Inflammatory macrophage treated with lipopolysaccharide for 4 hours (primary cell): ENCODE measurements at places on chromosomes 16 and 17.

- no peak for DNase-seq
Measured at GRCh38 chr17:79304884-79305283, 230.3 kb downstream of the ENGASE start.

- no peak for DNase-seq
Measured at GRCh38 chr17:40470932-40471828, 27.9 kb downstream of the IGFBP4 start.

DNA sequence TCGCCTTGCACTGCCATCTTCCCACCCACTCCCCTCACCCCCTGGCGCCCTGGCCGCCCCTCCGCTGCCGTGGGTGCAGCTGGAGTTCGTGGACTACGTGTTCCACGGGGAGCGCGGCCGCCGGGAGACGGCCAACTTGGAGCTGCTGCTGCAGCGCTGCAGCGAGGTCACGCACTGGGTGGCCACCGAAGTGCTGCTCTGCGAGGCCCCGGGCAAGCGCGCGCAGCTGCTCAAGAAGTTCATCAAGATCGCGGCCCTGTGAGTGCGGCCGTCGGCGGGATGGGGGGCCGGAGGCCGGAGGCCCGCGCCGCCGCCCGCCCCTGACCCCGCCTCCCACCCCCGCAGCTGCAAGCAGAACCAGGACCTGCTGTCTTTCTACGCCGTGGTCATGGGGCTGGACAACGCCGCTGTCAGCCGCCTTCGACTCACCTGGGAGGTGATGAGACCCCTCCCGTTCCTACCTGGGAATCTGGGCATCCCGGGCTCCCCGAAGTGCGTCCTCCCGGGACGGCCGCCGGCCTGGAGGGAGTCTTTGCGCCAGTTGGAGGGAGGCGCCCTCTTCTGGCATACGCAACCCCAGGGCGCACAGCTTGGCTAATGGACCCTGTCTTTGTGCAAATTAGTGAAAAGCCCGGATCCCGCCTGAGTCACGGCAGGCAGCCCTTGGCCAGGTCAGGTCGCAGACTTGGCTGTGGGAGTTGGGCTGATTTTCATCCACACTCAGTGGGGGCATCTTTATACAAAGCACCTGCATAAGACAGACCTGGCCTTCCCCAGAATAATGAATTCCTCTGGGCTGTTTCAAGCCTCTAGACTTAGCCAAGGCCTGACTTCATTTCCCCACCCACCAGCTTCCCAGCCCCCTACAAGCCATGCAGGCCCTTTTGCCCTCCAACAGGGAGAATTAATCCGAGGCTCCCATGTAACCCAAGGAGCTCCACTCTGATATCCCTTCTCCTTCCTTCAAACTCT lies 14.3 kb downstream of the RAPGEFL1 start:
- peak; percentile 67 for DNase-seq

DNA sequence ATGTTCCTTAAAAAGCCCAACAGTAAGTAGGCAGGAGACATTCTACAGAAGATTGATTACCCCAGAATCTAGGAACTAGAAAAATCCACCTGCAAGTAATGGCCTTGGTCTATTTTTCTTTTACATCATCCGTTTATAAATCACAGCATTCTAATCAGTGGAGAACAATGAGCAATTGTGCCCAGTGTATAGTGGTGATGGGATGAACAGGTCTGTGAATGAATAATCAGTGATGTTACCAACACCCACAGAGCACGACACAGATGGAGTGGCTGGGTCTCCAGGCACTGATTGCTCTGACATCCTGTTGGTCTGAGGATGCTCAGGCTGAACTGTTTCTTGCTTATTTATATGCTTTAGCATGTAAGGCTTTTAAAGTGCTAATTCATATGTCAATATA lies 1251.2 kb upstream of the CDH8 start:
- no peak for DNase-seq

DNA sequence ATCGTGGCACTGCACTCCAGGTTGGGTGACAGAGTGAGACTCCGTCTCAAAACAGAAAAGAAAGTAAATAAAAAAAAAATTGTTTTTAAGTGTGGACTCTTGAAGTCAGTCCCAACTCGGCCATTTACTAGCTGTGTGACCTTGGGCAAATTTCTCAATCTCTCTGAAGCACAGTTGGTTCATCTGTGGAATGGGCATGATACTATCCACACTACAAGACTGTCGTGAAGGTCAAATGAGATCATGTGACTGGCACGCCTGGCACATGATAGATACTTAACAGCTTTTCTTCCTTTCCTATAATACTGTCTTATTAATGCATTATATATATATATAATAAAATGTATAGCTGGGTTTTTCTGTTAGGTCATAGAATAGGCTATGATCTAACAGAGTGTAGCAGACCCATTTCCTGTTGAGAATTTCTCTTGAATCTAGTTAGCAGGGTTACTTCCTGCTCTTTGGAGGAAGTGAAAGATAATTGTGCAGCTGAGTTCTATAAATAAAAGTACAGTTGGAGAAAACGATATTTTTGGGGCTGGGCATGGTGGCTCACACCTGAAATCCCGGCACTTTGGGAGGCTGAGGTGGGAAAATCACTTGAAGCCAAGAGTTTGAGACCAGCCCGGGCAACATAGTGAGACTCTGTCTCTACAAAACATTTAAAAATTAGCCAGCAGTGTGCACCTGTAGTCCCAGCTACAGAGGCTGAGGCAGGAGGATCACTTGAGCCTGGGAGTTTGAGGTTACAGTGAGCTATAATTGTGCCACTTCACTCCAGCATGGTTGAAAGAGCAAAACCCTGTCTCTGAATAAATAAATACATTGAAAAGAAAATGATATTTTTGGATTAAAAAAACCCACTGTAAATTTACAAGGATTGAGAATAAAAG lies 7.3 kb downstream of the MILR1 start:
- peak; percentile 84 for DNase-seq

DNA sequence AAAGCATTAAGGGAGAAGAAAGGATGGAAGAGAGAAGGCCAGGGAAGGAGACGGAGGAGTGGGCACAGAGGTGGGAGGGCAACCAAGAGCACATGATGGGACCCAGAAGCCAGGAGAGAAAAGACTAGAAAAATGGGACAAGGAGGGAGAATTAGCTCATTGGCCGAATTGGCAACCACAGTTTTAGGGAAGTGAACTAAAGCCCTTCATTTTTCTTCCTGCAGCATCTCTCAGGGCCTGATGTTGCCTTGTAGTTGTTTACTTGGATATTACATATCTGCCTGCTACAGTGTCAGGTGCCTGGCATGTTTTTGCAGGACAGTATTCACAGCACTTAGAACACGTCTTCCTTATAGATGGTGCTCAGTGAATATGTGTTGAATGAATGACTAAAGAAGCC lies 19.0 kb downstream of the EMP2 start:
- peak; percentile 11 for DNase-seq

DNA sequence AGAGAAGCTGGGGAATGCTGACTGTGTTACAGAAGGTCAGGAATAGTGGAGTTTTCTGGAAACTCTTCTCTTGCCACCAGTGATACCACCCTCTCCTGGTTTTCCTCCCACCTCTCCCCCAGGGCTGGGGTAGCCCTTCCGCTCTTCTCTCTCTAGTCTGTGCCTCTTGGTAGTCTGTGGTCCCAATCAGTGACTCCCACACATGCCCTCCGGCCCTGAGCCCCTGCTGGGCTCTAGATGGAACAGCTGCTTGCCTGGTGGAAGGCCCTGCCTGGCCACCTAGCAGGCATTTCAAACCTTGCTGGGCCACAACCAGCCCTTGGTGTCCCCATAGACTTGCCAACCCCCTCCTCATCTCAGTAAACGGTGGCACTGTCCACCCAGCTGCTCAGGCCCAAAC lies 15.2 kb upstream of the MTSS2 start:
- DNase-seq: no peak

GRCh38 chr17:68693896-68694295 lies 92.7 kb upstream of the FAM20A start:
- no peak for DNase-seq

DNA sequence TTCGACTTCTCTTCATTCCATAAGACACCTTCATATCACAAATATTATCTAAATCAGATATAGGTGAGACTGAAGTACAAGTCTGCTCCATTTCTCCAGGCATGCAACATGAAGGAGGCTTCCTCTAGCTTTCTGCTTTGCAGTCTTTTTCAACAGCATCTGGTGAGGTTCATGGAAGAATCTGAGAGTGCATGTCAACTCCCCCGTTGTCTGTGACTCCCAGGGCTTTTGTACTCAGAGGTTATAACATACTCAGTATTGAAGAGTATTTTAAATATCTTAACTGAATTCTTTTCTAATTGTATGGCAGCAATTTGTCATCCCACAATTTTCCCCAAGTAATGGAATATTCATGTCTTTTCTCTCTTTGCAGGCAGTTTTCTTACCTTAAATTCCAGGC lies 448.7 kb downstream of the CDH8 start:
- no peak for DNase-seq

DNA sequence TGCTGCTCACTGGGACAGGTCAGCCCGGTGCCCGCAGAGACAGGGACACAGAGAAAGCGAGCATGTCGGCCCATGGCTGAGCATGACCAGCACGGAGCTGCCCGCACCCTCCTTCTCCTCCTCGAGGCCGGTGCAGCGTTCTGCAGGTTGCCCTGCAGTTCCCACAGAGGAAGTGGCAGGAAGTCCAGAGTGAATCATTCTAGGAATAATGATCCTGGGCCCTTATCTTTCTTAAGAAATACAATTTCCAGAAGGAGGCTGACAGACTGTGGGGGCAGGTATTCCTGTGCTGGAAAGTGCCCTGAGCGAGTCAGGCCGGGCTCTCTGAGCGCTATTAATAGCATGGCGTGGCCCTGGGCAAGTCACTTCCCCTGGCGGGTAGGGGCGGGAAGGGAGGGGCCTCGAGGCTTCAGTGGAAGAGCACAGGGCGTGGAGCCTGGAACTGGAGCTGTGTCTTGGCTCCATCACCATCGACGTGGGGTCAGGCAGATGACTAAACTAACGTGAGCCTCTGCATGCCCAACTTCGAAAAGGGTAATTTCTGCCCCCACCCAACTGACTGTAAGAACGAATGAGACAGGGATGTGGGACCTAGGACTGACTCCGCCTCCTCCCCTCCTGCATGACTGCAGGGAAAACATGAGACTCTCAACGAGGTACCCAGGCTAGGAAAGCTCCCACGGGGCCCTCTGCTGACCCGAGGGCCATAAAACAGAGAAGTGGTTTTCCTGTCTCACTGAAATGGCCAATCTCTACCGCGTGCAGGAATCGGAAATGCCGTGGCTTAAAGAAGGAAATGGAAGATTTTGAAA lies 9.8 kb downstream of the TMEM204 start:
- DNase-seq: peak; percentile 91

- DNase-seq: no peak
Measured at GRCh38 chr17:79183293-79184158, 108.9 kb downstream of the ENGASE start.

- no peak for DNase-seq
Measured at GRCh38 chr17:416293-417206, 63.9 kb upstream of the RPH3AL start.

GRCh38 chr17:49223517-49224197 lies 6.9 kb downstream of the PHOSPHO1 start:
- DNase-seq: peak; percentile 38

DNA sequence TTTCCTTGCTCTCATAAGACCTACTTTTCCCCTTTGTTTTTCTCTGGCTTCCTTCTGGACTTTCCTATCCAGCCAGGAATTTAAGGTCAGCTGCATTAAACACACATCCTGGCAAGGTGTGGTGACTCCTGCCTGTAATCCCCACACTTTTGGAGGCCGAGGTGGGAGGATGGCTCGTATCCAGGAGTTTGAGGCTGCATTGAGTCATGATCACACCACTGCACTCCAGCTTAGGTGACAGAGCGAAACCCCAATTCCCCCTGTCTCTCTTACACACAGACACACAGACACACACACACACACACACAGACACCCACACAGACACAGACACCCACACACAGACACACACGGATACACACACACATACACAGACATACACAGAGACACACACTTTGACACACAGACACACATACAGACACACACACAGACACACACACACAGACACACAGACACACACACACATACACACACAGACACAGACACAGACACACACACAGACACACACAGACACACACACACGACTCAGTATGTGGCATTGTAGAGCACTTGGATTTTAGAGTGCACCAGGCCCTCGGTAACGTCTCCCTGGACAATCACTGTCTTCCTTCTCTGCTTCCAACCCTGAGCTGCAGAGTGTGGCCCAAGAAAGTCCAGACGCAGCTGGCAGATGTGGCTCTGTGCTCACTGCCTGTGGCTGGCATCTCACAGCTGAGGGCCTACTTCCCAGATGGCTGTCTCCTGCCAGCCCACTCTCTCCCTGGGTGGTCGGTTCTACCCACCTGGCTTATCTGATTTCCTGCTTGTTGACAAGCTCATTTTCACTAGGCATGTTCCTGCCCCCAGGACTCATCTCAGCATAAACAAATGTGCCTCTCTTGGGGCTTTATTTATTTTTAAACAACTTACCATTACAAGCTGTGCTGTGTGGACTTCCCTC lies 39.0 kb downstream of the NLRP1 start:
- no peak for DNase-seq

GRCh38 chr17:21218831-21219380 lies 4.9 kb upstream of the TMEM11 start:
- no peak for DNase-seq

DNA sequence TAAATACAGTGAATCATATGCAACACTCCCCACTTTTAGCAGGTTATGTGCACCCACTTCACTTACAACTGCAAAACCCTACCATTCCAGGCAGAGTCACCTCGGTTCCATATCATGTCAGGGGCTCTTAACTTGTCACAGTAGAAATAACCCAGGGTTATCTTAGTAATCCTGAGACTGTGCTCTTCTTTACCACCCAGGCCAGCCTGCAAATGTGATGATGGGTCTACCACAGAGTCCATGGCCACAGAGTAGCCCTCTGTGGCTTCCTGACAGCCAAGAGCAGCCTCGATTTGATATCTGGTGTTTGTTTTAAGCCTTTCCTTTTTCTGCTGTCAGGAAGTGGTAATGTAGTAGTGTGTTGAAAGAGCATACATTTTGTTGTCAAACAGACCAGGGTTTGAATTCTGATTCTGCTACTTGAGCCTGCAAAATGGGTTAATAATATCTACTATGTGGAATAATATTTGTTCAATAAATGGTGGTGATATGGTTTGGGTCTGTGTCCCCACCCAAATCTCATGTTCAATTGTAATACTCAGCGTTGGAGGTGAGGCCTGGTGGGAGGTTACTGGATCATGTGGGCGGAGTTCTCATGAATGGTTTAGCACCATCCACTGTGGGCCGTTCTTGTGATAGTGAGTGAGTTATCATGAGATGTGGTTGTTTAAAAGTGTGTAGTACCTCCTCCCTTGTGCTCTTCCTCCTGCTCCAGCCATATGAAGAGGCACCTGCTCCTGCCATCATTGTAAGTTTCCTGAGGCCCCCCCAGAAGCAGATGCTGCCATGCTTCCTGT lies 416.5 kb downstream of the UTP18 start:
- DNase-seq: no peak

DNA sequence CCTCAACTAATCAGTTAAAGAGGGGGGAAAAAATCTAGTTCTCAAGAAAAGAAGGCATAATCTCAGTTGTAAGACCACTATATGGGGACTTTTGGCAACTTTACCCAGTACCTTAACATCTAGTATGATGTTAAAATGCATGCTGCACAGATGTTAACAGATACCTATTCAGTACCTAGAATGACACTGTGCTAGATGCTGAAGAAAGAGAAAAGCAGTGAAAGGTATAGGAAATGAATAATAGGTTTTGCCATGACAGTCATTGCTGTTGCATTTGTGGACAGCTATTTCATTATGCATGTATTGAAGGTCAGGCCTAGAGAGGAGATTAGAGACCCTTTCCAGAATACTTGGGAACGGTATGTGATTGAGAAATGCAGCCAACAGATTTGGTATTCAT lies 34.5 kb downstream of the PIGL start:
- no peak for DNase-seq
